C1 segment of cervical spinal cord (tissue), 14 donors: ENCODE measurements at places on chromosomes 11 and 22.

DNA sequence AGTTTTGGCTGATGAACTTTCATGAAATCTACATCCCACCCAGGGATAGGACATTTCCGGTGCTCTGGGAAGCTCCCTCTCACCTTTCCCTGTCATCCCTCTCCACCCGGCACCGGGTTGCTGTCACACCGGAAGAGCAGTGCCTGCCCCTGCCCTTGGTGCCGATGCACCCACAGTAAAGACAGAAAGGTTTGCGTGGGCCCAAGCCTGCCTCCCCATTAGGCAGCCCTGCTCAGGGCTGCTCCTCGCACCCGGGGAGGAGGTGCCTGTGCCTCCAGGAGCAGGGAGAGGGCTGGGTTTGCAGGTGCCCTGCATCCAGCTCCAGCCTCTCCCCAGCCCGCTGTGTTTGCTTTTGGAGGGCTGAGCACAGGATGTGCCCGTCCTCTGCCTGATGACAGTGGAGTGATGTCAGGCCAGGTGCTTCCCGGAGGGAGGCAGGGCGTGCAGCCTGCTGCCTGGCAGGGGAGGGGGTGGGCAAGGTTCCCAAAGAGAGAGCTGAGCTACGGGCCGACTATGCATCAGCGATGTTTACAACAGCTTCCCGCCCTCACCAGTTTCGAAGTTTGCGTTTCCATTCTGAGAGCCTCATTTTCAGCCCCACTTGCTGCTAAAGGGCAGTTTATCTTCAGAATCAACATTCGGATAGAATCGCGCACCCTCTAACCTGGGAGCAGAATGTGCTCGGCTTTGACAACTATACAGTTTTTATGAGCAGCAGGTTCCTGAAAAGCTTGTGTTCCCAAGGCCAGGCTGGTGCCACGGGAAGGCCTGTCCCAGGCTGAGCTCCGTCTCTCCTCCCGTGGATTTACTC, 83.2 kb upstream of the CLDN5 start:
- peak; percentile 92 for DNase-seq

DNA sequence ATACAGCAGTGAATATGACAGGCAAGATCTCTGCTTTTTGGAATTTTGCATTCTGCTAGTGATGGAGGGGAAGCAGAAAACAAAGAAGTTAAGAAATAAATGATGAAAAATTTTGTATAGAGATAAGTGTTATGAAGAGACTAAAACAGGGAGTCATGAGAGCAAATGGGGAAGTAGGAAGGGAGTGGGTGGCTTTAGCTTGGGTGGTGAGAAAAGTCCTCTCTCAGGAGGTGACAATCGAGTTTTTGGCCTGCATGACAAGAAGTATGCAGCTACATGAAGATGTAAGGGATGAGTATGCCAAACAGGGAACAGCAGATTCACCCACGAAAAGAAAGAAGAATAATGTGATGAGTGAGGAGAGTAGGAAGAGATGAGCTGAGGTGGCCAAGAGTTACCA, 80.7 kb upstream of the MPPED2 start:
- DNase-seq, result no peak

DNA sequence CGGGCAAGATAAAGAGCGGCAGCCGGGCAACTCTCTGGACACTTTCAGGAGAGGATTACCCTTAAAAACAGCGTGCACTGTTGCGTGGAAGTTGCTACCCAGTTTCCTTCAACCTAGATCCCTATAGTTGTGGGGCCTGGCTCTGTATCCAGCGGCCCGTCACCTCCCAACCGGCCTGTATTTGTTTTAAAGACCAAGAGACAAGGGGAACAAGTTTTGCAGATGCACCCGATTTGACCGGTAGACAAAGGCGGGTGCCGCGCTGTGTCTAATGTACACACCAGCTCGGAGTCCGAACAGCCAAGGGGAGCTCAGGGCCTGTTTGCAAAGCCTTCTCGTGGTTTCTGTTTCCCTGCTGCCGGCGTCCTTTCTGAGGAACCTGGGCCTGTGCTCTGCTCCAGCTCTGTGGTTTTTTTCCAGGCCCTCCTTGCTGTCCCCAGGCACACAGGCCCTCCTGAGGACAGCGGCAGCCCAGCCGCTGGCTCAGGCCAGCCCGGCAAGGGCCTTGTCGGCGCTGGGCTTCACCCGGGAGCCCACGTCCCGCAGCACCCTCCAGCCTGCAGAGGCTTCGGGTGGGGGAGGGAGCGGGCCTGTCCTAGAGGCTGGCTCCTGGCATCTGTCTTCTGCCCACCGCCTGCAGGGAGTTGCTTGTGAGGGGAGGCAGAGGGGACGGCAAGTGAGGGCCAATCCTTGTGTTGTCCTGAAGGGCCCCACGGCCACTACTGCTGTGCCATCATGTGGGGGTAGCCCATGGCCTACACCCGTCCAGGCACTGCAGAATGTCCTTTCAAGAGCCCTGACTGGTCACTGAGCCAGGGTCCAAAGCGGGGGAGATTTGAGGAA, 1.4 kb downstream of the TBX1 start:
- DNase-seq, result no peak

- peak; percentile 51 for DNase-seq
Measured at GRCh38 chr11:120710354-120711131, 199.0 kb downstream of the GRIK4 start.

DNA sequence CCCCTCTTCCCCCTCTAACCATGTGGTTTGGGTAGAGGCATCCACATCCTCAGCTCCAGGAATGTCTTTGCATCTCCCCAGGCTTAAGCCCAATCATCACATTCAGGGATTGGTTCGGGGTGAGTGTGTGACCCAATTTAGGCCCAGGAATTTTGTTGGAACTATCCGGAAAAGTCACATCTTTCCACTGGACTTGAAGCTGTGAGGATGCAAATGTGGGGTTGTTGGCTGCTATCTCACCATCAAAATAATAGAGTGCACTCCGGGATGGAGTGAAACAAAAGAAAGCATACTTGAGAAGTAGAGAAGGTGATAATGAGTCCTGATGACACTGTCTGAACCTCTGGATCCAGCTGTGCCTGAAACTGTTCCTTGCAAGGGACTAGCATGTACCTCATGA, 33.8 kb upstream of the OLFML1 start:
- no peak for DNase-seq

- no peak for DNase-seq
Measured at GRCh38 chr11:104130161-104130560, 33.8 kb downstream of the PDGFD start.
